Stimulated activated CD4-positive, alpha-beta T cell treated with anti-CD3 and anti-CD28 coated beads, Interleukin-4, amount 100 ng/mL, for 4 hours (primary cell): ENCODE measurements at places on chromosomes 16 and 17.

- DNase-seq: no peak
Measured at GRCh38 chr16:78365366-78365765, 265.9 kb downstream of the WWOX start.

DNA sequence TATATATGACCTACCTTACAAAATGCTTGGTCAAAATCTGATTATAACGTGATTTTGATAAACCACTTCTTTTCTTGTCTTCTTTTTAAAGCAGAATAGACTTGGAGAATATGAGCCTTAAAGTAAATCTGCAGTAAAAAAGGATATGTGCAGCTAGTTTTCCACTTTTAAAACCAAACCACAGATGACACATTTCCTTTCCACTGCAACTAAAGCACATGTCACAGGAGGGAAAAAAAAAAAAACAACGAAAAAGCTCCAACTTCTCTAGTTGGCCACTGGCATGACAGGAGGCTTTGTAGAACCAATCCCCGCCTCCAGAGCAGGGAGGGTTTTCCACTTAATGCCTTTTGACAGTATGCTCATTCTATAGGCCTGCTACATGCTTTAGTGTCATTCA lies at the start of gene EVI2A:
Gene EVI2A (minus strand): TSS at position 142 of the 400 bp plus-strand sequence. CDS start 2,609 bp downstream, outside the sequence.
- DNase-seq: peak; percentile 53

DNA sequence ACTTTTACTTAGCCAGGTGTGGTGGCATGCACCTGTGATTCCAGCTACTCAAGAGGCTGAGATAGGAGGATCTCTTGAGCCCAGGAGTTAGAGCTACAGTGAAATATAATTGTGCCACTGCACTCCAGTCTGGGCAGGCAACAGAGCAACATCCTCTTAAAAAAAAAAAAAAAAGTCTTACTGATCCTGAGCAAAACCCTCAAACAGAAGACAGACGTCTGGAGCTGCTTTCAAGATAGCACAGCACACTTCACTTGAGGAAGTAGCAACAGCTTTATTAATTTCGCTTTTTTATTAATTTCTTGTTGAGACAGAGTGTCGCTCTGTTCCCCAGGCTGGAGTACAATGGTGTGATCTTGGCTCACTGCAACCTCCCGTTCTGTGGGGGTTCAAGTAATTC lies 10.2 kb upstream of the GGA2 start:
- DNase-seq: no peak

DNA sequence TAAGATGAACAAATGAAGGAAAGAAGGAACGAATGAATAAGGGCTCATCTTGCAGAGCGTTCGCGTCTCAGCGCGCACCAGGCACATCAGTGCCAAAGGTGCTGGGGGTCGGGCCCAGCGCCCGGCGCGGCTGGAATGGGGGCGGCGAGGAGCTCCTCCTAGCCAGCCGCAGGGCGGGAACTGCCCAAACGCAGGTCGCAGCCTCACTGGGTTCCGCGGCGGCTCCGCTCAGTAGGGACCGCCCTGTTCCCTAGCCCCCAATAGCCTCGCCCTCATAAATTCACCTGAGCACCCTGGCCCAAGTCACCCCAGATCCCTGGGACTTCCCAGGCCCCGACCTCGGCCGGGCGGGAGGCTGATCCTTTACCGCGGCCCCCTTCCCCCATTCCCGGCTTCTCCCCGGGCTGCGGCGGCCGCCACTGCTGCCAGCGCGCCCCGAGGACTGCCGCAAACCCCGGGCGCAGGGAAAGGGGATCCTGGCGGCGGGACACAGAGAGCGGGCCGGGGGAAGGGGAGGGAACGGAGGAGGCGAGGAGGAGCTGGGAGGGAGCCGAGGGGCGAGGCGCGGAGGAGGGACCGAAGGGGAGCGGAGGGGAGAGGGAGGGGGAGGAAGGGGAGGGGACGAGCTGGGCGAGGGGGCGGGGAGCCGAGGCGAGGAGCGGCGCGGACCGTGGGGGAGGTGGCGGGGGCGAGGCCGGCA lies 377 bp upstream of the CRHR1 start:
- no peak for DNase-seq
